ENCODE measurements at places on chromosomes 16 and 17. TPM values are rescaled to one million over a fixed set of nuclear protein-coding genes. Genes with fewer than 3 reads are reported as not detected.

The IRX5 gene
- total RNA-seq, result not detected

The MFAP4 gene
- not detected for total RNA-seq

The SLC38A8 gene
- total RNA-seq, result not detected

The DHX58 gene
- 71.9 TPM for total RNA-seq

The AIPL1 gene
- not detected for total RNA-seq

The SENP3 gene
- total RNA-seq, result 54.4 TPM

The LPO gene
- not detected for total RNA-seq

The TP53TG3B gene
- not detected for total RNA-seq

The SNAI3 gene
- total RNA-seq, result 14.3 TPM

The IL32 gene
- 1,836 TPM for total RNA-seq

The CLEC18C gene
- 1.1 TPM for total RNA-seq

The CCDC40 gene
- total RNA-seq, result not detected

The TNFSF12 gene
- 100 TPM for total RNA-seq

The TIMM22 gene
- total RNA-seq, result 10.4 TPM

The TCAP gene
- 1.3 TPM for total RNA-seq

The MILR1 gene
- total RNA-seq, result 1.7 TPM

The HCRT gene
- not detected for total RNA-seq

The MYH2 gene
- not detected for total RNA-seq

The SLC16A11 gene
- 0.34 TPM for total RNA-seq

The KLHL36 gene
- total RNA-seq, result 31.4 TPM

The GINS2 gene
- 51.3 TPM for total RNA-seq

The TP53TG3 gene
- not detected for total RNA-seq

The ATP5PD gene
- total RNA-seq, result 232 TPM

The OR3A3 gene
- not detected for total RNA-seq

The CLEC18A gene
- total RNA-seq, result 0.63 TPM

The IL17C gene
- total RNA-seq, result 0.37 TPM

The PLEKHG4 gene
- total RNA-seq, result 16.3 TPM
